ENCODE measurements at places on chromosomes 3 and 15. TPM values are rescaled to one million over a fixed set of nuclear protein-coding genes. Genes with fewer than 3 reads are reported as not detected.

- DNase-seq: no peak
These were observed 27.4 kb downstream of the ECT2 start for GRCh38 chr3:172777901-172778300.

DNA sequence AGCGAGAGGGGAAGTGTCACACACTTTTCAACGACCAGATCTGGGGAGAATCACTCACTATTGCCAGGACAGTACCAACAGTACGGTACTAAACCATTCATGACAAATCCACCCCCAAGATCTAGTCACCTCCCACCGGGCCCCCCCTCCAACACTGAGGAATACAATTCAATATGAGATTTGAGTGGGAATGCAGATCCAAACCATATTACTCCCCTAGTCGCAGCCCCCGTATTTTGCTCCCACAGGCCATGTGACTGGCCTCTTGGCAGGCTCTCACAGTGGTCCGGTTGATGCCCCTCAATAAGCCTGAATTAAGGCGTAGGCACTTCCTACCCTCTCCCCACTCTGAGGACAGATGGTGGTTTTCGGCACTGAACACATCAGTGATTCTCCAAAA lies 45.4 kb upstream of the PYDC2 start:
- no peak for DNase-seq

- DNase-seq: no peak
These were observed 20.0 kb downstream of the SLC28A1 start for GRCh38 chr15:84904419-84904818.

The ALAS1 gene
- 39.1 TPM for total RNA-seq

The SPATA12 gene
- not detected for total RNA-seq

The FRMD5 gene
- total RNA-seq: 6.7 TPM

The SMCO1 gene
- total RNA-seq: not detected

The DPPA4 gene
- not detected for total RNA-seq

Measured in sciatic nerve (tissue), 2 donors.